SK-N-SH treated with all-trans-retinoic acid at 6 μM for 48 hours (cell line): ENCODE measurements at places on chromosomes 2 and 18.
A peak's percentile ranks its signal among the peaks of the same experiment; 100 is the strongest.

GRCh38 chr2:174611854-174612253 lies 14.2 kb upstream of the WIPF1 start:
- no peak for ATAC-seq

- ATAC-seq: no peak; the same call in 2 of the 3 replicates
Observed at GRCh38 chr2:173079973-173080860, 4.6 kb downstream of the MAP3K20 start.

- ATAC-seq: no peak
Observed at GRCh38 chr18:32036506-32037180, 18.0 kb downstream of the RNF125 start.

DNA sequence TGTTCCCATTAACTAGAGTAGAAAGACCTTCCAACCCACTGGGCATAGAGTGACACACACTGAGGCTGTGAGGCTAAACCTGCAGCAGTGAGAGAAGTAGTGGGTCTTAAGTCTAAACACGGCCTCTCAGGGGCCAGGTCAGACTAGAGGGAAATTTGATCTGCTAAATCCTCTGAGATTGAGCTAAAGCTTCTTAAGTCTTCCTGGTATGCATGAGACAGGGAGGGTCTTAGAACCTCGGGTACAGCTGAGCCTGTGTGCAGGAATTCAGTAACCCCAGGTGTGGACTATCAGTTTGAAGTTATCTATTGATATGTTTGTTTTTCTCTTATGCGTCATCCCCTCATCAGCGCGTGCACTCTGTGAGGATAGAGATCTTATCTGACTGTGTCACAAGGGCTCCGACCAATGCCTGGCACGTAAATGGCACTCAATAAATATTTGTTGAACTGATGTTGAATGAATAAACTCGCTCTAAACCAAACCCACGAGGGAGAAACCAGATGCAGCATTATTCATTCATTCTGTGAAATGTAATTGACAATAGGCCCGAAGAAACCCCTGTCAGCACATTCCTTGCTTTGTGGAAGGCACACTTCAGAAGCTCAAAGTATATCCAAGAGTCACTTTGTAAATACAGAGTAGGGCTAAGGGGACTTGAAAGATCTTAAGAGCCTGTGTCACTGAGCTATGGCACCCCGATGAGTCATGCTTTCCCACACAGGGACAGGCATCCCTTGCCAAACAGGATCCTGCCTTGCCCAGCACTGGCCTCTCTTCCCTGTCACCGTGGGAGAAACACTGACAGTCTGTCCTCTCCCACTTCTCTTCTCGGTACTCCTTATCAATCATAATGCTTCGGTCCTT lies 21.7 kb upstream of the RAB10 start:
- peak; percentile 68 for ATAC-seq

GRCh38 chr18:59385191-59385590 lies 26.1 kb upstream of the LMAN1 start:
- ATAC-seq: no peak

DNA sequence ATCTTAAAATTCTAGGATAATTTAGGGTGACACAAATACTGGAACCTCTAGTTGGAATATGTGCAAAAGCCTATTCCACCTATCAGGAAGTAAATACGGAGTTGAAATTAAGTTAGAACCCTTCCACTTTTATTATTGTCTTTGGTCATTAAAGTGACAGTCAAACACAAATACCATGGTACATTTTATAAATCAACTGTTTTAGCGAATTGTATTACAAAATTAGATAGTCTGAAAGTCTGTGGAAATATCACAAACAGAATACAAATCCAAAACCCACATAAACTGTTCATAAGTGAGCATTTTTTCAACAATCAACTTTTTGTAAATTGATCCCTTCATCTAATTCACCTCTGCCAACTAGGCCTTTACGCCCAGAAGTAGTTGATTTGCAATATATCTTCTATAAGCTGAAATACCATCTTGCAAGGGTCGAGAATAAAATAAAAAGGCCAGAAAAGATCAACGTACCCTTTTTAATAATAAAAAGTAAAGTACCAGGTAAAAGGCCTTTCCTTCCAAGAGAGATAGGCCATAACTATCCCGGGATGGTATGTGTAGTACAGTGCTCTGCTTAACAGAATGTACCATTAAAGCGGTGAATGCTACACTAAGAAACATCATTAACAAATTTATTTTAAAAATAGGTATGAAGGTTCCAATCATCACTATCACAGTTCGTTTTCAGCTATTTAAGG lies 1.3 kb downstream of the USP34 start:
- ATAC-seq: no peak

- no peak for ATAC-seq
Observed at GRCh38 chr2:46871976-46872381, 43.6 kb downstream of the MCFD2 start.

DNA sequence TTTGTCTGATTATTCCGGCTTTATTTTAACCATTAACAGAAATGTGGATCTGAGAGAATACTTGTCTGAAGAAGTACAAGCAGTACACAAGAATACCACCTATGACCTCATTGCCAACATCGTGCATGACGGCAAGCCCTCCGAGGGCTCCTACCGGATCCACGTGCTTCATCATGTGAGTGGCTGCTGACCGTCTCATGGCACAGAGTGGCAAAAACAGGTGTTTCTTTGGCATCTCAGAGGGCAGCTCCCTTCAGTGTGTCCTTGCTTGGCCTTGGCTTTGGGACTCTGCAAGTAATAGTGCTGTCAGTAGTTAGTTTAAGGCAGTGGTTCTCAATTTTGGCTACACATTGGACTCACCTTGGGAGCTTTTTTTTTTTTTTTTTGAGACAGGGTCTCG lies 23.1 kb downstream of the SFTPB start:
- no peak for ATAC-seq

- peak; percentile 49 for ATAC-seq
Observed at GRCh38 chr2:202278036-202278760, 12.6 kb downstream of the NOP58 start.

GRCh38 chr2:169254774-169255173 lies 107.6 kb downstream of the LRP2 start:
- ATAC-seq: no peak

- no peak for ATAC-seq
Observed at GRCh38 chr2:113050921-113051895, 1.5 kb downstream of the IL36B start.

GRCh38 chr2:96437512-96437911 lies 67.6 kb downstream of the NEURL3 start:
- ATAC-seq: no peak

GRCh38 chr18:21593540-21594257 lies 6.8 kb downstream of the ESCO1 start:
- ATAC-seq: no peak

DNA sequence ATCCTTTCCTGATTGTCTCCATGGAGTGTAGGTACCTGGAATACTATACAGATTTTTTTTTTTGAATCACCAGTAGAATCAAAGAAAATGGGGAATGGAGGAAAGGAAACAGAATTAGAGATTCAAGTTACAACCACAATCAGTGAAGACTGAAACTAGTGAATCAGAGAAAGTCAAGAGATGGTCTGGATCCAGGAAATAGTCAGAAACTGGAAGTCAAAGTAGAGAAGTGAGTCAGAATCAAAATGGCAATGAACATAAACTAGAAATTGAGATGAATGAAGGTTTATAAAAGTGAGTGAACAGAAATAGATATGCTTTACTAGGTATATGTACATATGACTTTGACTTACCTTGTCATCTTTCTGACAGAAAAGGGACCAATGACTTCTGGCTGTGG lies 579.0 kb downstream of the PLCL1 start:
- ATAC-seq: no peak
